ENCODE measurements at places on chromosomes 4 and X.
A peak's percentile ranks its signal among the peaks of the same experiment; 100 is the strongest.

- DNase-seq = no peak
These were observed 315.3 kb upstream of the FGF13 start for GRCh38 chrX:139026811-139027210.

DNA sequence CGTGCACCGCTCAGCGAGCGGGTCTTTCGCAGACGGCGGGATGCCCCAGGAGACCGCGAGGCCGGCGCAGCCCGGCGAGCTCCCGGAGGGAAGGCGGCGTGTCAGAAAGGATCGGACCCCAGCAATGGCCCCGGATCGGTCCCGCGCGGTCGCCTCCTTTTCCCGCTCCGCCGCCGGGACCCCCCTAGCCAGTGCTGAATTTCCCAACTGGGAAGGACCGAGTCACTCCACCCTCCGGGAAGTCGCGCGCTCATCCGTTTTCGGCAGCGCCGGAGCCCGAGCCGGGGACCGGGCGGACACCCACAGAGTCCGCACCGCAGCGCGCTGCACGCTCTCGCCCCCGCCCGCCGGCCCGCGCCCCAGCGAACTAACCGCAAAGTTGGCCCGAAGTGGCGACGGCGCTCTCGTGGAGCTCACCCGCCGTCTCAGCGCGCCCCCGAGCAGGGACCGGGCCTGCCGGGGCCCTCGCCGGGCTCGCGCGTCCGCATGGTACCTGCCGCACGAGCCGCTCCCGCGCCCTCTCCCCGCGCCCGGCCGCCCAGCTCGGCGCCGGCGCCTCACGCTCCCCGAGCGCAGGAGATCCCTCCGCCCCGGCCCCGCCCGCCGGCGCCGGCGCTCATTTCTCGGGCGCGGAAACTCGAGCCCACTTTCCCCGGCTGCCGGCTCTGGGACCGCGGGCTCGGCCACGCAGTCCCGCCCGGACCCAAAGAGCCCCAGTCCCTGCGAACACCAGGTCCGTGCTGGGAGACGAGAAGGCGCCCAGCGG, at the start of gene FAT1:
FAT1 (minus strand) TSS at position 565 of the 766 bp plus-strand sequence. CDS start 14,029 bp downstream, outside the sequence.
- DNase-seq = no peak

GRCh38 chr4:1720163-1720983, 750 bp downstream of the TMEM129 start:
- DNase-seq = peak; percentile 46

- no peak for DNase-seq
These were observed 1.1 kb upstream of the PCDH19 start for GRCh38 chrX:100410901-100411801.

DNA sequence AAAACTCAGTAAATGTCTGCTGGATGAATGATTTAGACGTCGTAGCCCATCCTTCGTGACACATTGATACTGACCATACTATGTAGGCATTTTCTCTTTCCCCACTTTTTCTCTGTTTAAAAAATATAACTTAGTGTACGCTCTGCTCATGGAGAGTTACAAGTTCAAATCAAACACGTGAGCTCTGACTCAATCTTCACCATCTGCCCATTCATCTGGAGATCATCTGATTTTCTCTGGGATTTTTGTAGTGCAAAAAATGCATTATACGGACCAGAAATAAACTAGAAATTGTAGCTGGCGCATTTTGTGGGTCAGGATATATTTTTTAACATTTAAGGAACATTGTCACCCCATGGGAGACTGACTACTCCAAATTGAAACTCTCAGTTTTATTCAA, 124.7 kb upstream of the FAM9B start:
- DNase-seq = no peak

DNA sequence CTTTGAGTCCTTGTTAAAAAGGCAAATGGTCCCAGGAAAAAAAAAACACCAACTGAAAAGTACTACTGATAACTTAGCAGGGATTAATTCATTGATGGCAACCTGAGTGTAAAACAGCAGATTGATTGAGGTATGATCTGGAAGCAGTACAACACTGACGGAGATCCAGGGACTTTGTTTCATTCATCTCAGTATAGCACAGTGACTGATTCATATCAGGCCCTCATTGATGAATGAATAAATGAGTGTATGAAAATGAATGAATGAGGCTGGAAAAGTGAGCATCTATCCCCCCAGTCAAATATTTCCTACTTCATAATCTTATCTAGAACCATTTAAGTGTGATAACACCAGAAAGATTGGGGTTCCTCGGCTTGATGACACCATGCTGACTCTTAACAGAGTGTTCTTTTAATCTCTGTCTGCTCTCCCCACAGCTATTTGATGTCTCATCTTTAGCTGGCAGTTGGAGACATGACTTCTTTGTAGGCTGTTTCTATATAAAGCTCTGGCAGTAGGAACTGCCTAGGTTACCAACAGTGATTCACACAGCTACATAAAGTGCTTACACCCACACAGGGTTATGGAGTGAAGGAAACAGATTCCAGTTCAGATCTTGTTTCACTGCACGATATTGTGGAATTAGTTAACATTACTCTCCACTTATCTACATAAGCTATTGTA, 18.6 kb upstream of the RNF128 start:
- no peak for DNase-seq

DNA sequence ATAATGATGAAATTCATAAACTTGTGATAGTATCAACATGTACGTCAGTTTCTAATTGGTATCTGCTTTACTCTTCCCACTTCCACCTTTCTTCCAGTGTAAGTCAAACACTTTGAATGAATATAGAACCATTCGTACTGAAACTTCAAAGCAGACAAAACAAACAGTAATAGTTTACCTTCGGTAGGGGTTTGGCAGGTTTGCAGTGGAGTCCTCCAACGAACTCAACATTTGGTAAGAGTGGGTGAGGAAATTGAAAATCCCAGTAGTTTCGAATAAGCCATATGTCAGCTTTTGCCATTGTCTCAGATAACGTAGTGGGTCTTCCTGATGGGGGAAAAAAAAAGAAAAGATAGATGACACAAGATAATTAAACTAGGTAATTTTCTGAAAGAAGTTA, 2.2 kb downstream of the UGT2B4 start:
- no peak for DNase-seq

DNA sequence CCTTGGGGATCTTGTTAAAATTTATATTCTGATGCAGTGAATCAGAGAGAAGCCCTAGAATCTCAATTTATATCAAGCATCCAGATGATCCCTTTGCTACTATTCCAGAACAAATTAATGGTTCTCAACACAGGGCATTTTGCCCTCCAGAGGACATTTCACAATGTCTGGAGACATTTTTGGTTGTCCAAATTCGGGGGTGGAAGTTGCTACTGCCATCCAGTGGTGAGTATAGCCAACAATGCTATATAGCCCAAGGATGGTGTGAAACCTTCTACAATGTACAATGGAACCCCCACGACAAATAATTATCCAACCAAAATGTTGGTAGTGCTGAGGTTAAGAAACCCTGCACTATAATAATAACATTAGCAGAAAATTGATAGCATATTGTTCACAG, 2440.0 kb downstream of the PCDH7 start:
- no peak for DNase-seq

DNA sequence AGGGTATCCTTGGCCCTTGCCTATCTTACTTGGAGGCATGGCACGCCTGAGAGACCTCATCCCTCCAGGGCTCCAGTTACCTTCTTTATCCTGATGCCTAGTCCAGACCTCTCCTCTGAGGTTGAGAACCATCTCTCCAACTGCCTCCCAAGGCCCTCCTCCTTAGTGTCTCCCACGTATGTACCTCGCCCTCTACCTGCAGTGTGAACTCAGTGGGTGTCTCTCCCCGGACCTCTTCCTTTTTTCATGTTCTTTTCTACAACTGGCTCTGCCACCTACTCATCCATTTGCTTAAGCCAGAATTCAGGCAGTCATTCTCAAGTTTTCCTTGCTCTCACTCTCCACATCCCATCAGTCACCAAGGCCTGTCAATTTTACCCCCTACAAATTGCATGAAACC, 16.6 kb downstream of the RPS4X start:
- no peak for DNase-seq

DNA sequence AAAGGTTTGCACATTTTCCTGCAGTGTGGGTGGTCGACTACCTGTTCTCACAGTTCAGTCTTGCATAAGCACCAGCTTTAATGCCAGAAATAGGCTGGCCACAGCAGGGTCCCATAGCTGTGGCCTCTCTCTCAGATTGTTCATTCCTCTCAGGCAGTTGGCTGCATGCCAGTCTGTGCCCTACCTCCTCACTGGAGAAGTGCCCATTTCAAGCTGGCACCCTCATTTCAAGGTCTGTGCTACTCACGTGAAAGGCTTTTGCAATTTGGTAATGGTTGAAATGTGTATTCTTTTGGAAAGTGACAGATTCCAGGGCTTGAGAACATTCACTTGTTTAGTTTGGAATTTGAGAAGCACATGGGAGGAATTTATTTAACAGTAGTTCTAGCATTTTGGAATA, 28.9 kb upstream of the MTMR1 start:
- no peak for DNase-seq

- no peak for DNase-seq
These were observed 7.2 kb downstream of the GTPBP6 start for GRCh38 chrX:311156-312129.

GRCh38 chr4:140372751-140373327, 607 bp upstream of the SCOC start:
- DNase-seq = peak; percentile 37

GRCh38 chrX:103453655-103454054, 65.6 kb downstream of the RAB40A start:
- no peak for DNase-seq

DNA sequence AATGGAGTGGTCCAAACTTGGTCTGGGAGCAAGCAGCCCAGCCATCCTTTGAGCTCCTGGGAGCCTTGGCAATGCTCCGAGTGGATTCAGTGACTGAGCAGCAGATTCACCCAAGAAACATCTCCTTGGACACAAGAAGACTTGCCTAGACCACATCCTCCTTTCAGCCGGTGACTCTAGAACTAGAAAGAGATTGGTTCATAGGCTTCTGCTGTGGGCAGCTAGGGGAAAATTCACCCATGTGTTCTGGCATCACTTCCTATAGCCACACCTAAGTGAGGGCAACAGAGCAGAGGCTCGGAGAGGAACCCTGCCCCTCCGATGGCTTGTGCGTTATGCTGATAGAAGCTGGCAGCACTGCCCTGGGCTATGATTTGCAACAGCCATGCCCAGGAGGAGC, 16.0 kb downstream of the ZNF275 start:
- DNase-seq = no peak

GRCh38 chr4:74653331-74654229, 140.7 kb downstream of the BTC start:
- no peak for DNase-seq

DNA sequence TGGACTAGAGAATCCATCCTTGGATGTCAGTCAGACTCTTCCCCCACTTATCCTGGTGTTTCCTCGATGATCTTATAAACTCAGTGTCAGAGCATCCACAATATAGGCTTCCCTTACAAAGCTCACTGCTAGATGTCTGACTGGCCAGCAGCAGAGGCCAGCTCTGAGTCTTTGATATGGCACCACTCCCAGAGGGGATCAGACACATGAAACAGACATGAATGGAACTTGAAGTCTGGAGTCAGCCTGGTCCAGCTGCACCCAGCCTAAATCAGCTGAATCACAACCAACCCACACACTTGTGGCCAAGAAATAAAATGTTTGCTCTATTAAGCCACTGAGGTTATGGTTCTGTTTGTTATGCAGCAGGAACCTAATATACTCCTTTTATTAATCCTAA, 129.6 kb upstream of the MED14 start:
- DNase-seq = no peak

DNA sequence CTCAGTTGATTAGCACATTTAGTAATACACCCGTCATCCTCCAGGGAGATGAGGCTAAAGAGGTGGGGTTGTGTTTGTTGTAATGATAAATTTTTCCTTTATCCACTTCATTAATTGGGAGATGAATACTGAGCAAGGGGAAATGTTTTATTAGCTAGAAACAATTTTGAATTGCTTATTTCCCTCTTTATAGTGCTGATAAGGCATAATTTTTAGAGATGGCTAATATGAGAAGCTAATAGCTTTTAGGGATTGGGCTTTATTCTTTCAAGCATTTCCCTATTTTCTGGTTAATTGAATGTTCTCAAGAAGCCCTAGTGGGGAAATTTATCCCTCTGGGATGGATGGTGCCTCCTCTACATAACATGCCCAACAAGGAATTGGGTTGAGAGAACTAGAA, 365.2 kb upstream of the IGFBP7 start:
- no peak for DNase-seq

- no peak for DNase-seq
These were observed 161.2 kb downstream of the EFNB1 start for GRCh38 chrX:68989865-68990606.
